ENCODE measurements at places on chromosomes 5 and 9.

DNA sequence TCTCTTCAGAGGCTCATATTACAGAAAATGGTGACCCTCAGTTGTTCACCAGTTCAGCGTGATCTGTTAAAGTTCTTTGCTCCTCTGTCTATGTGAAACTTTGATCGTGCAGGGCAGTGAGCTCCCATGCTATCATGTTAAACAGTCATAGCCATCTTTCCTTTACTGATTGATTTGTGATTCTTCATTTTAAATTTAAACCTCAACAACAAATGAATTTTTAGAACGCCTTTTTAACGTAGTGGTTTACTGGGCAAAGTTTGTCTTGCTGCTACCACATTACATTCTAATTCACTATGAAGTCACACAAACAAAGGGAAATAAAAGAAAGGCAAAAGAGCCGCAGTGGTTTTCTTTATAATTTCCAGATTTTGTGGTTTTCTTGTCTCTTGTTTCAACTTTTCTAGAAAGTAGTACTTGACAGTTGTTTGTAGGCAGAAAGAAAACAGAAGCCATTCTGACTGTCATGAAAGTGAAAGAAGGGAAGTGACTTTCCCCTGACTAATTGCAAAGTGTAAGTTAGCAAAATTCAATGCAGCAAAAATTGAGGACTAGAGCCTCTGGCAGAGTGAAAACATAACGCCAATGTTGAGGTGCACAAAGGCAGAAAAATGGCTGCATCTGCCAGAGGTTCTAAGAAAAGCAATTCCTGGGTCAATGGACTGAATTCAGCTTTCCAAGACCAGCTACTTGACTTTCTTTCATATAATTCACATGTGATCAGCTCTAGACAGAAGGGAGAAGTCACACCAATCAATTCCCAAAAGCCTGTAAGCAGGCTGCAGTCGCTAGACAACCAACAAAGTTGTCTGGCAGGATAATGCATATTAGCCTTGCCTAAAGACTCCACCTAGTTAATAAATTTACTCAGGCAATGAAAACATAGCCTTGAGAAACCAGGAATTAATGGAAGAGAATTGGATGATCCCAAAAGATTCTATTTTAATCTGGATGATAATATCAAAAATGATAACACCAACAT lies 7.1 kb upstream of the IFNA6 start:
- peak; percentile 37 for DNase-seq

GRCh38 chr5:154844809-154845208 lies 5.6 kb downstream of the FAXDC2 start:
- no peak for DNase-seq

DNA sequence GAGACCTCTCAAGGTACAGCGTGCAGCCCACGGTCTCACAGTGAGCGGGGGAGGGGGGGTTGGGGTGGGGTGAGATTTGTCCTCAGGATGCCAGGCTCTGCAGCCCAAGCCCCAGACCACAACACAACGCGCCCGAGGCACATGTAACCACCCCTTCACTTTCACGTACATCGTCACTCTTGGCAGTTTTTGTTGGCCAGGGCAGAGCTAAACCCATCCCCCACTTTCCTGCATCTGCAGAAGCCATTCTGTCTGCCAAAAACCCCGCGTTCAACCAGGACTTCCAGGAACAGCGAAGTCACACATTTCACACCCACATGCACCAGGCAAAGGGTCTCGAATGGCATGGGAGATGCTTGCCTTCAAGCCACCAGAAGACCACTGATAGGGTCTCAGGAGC lies 9.4 kb upstream of the SMIM23 start:
- no peak for DNase-seq

DNA sequence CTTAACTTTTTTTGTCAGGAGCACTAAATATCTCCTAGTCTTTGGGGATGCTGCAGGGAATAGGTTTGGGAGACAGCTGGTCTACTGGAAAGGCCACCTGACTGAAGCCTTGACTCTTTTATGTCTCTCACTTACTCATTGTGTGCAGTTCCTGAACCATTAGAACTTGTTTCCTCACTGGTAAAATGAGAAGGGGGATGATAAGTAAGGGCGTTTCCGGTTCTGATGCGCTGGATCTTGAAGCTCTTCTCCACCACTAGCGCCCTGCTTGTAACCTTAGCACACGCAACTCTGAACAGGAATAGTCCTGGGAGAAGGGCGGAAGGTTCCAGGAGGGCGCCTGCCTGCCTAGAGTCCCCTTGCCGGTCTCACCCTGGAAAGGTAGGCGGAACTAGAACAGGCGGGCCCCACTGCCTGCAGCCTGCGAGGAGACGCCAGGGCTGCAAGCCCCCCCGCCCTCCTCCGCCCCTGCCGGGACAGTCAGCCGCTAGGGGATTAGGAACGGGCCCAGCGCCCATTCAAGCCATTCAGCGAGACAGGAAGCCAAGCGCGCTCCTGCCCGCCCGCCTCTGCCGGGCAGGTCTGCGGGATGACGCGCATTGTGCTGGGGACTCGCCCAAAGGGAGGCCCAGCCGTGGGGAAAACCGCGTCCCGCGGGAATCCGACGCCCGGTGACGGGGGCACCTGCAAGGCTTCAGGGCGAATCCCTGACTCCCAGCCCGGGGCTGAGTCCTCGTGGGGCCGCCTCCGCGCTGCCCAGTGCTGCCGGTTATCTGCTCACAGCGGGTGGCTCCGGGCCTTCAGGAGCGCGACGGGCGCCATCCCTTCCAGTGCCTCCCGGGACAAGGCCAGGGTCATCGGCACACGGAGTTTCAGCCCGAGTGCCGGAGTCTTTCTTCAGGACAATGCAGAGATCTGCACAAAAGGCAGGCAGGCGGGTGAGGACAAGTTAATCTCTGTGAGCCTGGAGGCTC lies 44.0 kb upstream of the XPA start:
- peak; percentile 33 for DNase-seq

All from muscle of leg (tissue), 16 donors.